ENCODE measurements at places on chromosomes 2 and 18.
A peak's percentile ranks its signal among the peaks of the same experiment; 100 is the strongest.

DNA sequence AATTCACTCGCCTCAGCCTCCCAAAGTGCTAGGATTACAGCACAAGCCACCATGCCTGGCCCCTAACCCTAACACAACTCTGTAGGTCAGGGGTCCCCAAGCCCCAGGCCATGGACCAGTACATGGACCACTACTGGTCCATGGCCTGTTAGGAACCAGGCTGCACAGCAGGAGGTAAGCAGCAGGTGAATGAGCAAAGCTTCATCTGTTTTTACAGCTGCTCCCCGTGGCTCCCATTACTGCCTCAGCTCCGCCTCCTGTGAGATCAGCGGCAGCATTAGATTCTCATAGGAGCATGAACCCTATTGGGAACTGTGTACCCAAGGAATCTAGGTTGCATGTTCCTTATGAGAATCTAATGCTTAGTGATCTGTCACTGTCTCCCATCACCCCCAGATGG is 201.7 kb downstream of the NRP2 start:
- DNase-seq: no peak

DNA sequence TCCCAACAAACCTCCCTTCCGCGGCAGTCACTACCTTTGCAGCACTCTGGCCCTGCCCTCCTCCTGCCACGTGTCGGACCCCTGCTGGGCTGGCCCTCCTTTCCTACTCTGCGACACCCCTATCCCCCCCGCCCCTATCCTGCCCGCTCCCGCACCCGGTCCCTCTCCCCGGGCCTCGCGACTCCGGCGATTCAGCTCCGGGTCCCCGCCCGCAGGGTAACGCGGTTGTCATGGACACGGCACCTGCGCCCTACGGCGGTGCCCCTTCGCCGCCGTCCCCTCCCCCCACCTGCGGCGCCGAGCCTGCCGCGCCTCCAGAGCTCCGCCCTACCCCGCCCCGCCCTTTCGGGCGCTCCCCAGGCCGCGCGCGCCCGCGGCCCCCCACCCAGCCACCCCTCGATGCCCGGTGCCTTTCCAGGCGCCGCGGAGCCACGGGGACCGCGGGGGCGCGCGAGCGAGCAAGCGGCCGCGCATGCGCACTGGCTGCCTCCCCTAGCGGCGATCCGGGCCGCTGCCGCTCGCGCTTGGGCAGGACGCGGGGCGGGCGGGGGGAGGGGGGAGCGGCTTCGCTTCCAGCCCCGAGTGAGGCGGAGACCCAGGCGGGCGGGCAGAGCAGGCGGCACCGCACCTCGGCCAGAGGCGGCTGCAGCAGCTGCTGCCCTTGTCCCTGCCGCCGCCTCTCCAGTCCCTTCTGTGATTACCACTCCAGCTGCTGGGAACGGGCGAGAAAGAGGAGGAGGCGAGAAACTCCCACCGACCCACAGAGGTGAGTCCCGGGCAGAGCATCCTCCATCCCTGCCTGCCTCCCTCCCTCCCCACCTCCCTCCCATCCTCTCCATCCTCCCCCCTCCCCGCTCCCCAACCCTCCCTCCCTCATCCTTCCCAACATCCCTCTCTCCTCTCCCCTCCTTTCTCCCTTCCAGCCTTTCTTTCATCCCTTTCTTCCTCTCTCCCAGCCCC is at the start of gene CTNNA2:
Gene CTNNA2, plus strand, starts transcription at position 610 of the 960 bp plus-strand sequence.
- DNase-seq: peak; percentile 78

DNA sequence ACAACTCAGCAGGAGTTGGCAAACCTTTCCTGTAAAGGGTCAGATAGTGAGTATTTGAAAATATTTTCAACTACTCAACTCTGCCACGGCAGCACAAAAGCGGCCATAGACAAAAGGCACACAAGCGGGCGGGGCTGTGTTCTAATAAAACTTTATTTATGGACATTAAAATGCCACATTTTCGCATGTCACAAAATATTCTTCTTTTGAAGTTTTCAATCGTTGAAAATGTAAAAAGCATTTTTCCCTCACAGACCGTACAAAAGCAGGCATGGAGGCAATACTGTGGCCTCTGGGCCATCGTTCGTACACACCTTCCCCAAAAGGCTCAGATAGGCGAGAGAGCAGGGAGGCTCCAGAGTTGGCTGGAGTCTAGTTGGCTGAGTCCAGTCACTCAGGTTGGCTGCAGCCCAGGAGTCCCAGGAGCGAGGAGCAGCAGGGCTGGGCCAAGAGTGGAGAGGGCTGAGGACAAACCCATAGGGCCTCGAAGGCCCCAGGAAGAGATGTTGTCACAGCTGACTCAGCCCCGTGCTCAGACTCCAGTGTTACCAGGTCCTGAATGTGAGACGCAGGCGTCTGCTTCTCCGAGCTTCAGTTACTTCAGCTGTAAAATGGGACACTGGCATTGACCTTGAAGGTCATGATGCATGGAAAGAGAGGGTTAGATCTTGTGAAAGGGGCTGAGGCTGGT is 42.5 kb downstream of the SDC1 start:
- DNase-seq: no peak

- DNase-seq: no peak
These were observed 48.3 kb downstream of the RFTN2 start for GRCh38 chr2:197626965-197627625.

DNA sequence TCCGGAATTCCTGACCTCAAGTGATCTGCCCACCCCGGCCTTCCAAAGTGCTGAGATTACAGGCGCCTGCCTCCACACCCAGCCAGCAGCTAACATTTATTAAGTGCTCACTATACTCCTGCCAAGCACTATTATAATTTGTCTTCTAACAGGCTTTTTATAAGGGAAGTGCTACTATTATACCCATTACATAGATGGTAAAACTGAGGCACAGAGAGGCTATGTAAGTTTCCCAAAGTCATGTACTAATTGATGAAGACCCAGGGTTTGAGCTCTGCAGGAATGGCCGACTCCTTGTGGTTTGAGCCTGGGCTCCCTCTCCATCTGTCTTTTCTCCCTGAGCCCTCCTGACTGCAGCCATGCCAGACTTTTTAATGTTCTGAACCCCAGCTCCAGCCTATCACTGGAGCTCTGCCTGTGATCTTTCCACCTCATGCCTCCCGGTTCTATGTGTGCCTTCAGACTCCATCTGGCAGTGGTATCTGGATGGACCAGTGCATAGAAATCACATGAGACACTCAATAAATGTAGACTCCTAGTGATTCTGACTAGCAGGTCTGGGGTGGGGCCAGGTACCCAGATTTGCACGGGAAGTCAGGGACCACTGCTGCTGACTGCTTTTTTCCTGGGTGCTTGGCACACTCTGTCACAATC is 197.1 kb downstream of the NEDD4L start:
- no peak for DNase-seq

DNA sequence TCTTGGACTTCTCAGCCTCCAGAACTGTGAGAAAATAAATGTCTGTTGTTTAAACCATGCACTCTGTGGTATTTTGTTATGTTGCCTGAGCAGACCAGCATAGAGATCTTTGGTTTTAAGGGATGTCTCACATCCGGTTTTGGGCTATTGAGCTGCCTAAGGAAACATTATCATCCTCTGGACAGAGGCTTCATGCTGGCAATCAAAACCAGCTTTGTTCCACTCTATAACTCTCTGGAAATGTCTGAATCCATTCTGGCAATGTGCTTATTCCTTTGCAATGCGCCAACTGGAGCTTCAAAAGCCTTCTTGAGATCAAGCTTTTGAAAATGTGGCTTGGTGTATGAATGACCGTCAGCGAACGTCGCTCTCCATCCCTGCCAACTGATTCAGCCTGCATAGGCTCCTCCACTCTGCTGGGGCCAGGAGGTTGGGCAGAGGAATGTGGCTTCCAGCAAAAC is 183.6 kb upstream of the MGAT5 start:
- no peak for DNase-seq

- DNase-seq: no peak
These were observed 347.3 kb upstream of the HNRNPA3 start for GRCh38 chr2:176865336-176865735.
